ENCODE measurements at places on chromosomes 4 and X.
A peak's percentile ranks its signal among the peaks of the same experiment; 100 is the strongest.

- no peak overlapping the region for H3K4me3 ChIP-seq
- no peaks in the 10 kb centered on the region for H3K4me1 ChIP-seq
- no peak overlapping the region for H3K27ac ChIP-seq
- DNase-seq, result no peak
- H3K27me3 ChIP-seq, result no peaks in the 10 kb centered on the region
- no peaks in the 10 kb centered on the region for H3K36me3 ChIP-seq
Observed at GRCh38 chrX:53028678-53029077, 19.9 kb upstream of the GPR173 start.

DNA sequence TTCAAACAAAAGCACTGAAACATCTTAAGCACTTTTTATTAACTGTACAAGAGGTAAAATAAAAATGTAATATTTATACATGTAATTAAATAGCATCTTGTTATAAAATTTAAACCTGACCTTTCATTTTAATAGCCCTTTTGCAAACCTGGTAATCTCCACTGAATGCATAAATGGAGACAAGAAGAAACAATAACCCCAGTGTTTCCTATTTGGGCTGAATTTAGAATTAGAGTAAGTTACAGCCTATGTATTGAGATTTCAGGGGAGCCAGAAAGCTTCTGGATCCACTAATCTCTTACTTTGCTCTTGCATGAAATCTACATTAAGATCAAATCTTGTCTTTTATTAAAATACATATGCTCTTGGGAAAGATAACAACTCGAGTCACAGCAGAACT is 261.8 kb downstream of the ADGRL3 start:
- H3K36me3 ChIP-seq, result no peaks in the 10 kb centered on the region
- no peak for DNase-seq
- no peaks in the 10 kb centered on the region for H3K27me3 ChIP-seq
- H3K4me1 ChIP-seq, result no peaks in the 10 kb centered on the region

GRCh38 chrX:13188731-13189309 is 131.0 kb downstream of the ATXN3L start:
- no peak for DNase-seq
- H3K4me1 ChIP-seq, result no peaks in the 10 kb centered on the region
- no peaks in the 10 kb centered on the region for H3K27me3 ChIP-seq

DNA sequence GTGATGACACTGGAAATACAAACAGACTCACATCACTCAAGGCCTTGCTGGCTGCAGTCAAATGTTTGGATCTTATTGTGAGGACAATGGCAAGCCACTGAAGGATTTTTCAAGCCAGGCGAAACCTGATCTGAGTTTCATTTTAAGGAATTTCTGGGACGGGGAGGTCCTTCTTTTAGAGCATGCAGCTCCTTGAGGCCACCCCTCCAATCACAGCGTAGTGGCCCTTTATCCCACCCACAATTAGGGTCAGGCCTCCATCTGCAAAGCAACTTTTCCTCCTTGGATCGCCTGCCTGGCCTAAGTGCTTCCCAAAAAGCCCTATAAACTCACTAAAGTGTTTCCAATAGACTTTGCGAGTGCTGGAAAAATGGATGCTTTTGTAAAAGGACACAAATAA is 115.5 kb downstream of the EFHC2 start:
- no peaks in the 10 kb centered on the region for H3K4me1 ChIP-seq
- no peak for DNase-seq
- no peaks in the 10 kb centered on the region for H3K27me3 ChIP-seq
- H3K4me3 ChIP-seq, result no peak overlapping the region
- no peak overlapping the region for H3K27ac ChIP-seq
- H3K36me3 ChIP-seq, result no peaks in the 10 kb centered on the region

DNA sequence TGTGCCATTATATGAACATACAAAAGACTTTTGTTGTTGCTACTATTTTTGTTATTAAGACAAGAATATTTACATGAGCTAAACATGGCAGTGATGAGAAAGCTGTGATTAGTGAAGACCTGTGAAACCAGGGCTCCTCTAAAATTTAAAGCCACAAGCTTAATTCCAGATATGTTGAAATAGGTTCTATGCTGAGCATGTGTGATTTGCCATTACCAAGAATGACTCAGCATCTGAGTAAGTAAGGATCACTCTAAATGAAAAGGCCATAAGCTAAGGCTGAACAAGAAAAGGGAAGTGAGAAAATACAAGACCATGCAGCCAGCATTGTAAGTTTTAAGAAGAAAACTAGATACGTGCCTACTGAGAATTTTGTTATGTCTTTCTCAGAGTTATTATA is 75.9 kb upstream of the CAMK2D start:
- no peaks in the 10 kb centered on the region for H3K36me3 ChIP-seq
- DNase-seq, result no peak
- H3K4me3 ChIP-seq, result no peak overlapping the region
- peaks cover 5% of the 10 kb centered on the region for H3K4me1 ChIP-seq
- H3K27ac ChIP-seq, result peak overlapping the region; percentile 43

DNA sequence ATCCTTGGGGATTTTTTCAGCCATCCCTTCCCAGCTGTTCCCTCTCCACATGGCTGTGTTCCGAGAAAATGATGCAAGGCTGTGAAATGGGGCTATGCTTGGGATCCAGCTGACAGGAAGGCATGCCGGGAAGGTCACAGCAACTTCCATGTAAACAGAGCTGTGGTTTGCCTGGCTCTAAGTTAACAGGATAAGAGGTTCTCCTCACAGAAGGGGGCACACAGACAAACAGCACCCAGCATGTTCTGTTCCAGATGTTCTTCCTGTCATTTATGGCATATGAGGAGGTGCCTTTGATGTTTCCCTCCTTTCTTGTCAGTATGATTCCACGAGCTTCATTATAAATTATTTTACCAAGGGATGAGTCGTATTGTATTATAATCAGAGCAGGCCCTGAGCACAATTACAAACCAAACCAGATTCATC is 220.7 kb downstream of the ANTXR2 start:
- peaks cover 21% of the 10 kb centered on the region for H3K4me1 ChIP-seq
- no peaks in the 10 kb centered on the region for H3K36me3 ChIP-seq
- no peak overlapping the region for H3K4me3 ChIP-seq
- no peak overlapping the region for H3K27ac ChIP-seq
- DNase-seq, result no peak

DNA sequence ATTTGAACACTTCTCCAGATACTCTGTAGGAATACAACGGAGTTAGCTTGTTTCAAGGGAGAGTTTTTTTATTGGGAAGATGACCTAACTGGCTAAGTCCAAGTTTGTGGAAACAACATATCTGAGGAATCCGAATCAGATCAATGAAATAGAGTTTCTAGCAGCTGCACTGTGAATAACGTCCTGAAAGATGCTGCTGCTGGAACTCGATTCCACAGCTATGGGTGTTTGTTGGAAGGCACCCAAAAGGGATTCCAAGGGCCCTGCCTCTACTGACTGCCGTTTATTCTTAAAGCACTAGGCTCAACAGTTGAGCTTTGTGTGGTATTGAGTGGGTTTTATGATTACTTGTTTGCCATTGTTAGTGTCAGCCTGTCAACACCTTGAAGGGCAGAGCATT is 6.6 kb upstream of the GBA3 start:
- no peak for DNase-seq
- H3K27me3 ChIP-seq, result no peaks in the 10 kb centered on the region
- no peak overlapping the region for H3K4me3 ChIP-seq
- H3K4me1 ChIP-seq, result peaks cover 10% of the 10 kb centered on the region
- no peaks in the 10 kb centered on the region for H3K36me3 ChIP-seq
- no peak overlapping the region for H3K27ac ChIP-seq

DNA sequence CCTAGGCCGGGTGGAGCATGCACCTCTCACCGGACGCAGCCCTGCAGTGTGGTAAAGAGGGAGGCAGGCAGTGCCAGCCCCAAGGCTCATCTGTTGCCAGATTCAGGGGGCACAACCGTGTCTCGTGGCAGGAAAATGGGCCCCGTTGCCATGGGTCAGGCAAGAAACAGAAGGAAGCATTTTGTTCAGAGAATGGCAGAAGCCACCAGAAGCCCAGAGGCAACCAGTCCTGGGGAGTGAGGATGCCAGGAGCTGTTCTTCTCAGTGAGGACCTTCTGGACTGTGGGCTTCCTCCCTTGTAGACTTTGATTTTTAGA is 12.5 kb upstream of the UVSSA start:
- H3K27ac ChIP-seq, result no peak overlapping the region
- DNase-seq, result no peak
- H3K4me1 ChIP-seq, result no peaks in the 10 kb centered on the region
- H3K36me3 ChIP-seq, result peaks cover 36% of the 10 kb centered on the region
- no peak overlapping the region for H3K4me3 ChIP-seq

GRCh38 chr4:105666693-105667092 is 41.8 kb downstream of the INTS12 start:
- DNase-seq, result no peak
- no peaks in the 10 kb centered on the region for H3K4me1 ChIP-seq
- no peaks in the 10 kb centered on the region for H3K36me3 ChIP-seq
- H3K27me3 ChIP-seq, result no peaks in the 10 kb centered on the region
- no peak overlapping the region for H3K27ac ChIP-seq

DNA sequence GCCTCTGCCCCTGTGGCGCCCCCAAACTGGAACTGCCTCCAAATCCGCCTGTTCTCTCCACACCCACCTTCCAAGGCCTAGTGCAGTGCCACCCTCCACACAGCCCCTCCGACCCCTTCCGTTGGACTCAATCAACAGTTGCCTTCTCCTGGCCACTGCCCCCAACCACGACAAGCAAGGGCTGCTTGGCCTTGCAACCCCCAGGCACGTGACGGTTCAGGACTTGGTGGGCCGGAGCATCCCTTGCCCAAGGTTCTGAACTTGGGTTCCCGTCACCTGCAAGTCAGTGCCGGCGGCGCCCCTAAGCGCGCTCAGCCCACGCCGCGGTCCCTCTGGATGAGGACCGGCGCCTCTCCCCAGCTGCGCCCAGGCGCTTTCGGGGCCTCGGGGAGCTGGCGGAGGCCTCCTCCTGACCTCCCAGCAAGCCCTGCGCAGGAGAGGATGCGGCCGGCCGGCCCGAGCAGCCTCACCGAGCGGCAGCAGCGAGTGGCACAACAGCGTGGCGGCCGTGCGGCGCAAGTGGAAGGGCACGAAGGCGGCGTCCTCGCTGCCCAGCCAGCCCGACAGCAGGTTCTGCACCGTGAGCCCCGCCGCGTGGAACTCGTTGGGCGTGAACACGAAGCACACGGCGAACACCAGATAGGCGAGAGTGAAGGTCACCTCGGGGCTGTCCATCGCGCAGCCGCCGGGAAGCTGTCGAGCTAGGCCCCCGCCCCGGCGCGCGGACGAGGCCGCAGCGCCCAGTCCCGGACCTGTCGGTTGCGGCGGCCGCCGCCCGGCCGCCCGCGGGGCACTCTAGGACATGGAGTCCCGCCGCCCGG is 750 bp downstream of the TMEM129 start:
- H3K27ac ChIP-seq, result peak overlapping the region; percentile 96
- peaks cover 2% of the 10 kb centered on the region for H3K36me3 ChIP-seq
- DNase-seq, result peak; percentile 39
- peaks cover 21% of the 10 kb centered on the region for H3K4me1 ChIP-seq
- H3K27me3 ChIP-seq, result no peaks in the 10 kb centered on the region

- H3K4me1 ChIP-seq, result no peaks in the 10 kb centered on the region
- H3K36me3 ChIP-seq, result no peaks in the 10 kb centered on the region
- DNase-seq, result no peak
Observed at GRCh38 chrX:69412661-69413060, 91.5 kb upstream of the NALF2 start.

DNA sequence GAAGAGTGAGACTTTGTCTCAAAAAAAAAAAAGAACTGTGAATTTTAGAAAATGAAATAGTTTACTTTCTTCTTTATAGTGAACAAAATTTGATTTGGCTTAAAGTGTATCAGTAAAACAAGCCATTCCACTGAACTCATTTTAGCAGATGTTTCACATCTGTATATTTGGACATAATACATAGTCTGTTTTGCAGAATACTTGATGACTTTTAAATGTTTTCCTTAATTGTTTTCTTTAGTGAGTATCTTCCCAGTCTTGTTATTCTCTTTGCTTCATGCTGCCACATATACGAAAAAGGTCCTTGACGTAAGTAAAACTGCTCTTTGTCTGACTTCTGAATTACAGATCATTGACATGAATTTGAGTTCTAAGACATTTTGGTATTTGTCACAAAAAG is 8.3 kb downstream of the TMEM33 start:
- no peaks in the 10 kb centered on the region for H3K4me1 ChIP-seq
- peaks cover 9% of the 10 kb centered on the region for H3K36me3 ChIP-seq
- no peak overlapping the region for H3K4me3 ChIP-seq
- no peak overlapping the region for H3K27ac ChIP-seq
- no peaks in the 10 kb centered on the region for H3K27me3 ChIP-seq

DNA sequence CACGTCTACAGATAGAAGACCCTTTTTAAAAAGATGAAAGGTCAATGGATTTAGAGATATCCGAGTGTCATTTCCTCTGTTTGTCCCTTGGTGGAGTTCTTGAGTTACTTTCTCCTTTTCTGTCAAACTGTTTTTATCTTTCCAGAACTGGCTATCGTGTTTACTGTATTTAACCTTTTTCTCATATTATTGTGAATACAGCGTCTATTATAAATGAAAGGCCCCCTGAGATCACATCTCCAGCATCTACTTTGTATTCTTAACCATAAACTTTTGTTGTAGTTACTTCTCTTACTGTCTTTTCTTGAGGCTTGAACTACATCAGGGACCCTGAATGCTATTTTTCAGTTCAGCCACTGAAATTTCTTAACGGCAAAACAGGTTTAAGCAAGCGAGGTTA is 4.0 kb upstream of the PCDH7 start:
- no peak overlapping the region for H3K27ac ChIP-seq
- H3K27me3 ChIP-seq, result peaks cover 18% of the 10 kb centered on the region
- H3K4me3 ChIP-seq, result peak overlapping the region; percentile 82
- H3K36me3 ChIP-seq, result no peaks in the 10 kb centered on the region

GRCh38 chr4:8435656-8436121 is 4.8 kb downstream of the ACOX3 start:
- DNase-seq, result no peak
- H3K36me3 ChIP-seq, result peaks cover 7% of the 10 kb centered on the region
- H3K4me1 ChIP-seq, result peaks cover 20% of the 10 kb centered on the region
- H3K27me3 ChIP-seq, result no peaks in the 10 kb centered on the region
- no peak overlapping the region for H3K4me3 ChIP-seq

DNA sequence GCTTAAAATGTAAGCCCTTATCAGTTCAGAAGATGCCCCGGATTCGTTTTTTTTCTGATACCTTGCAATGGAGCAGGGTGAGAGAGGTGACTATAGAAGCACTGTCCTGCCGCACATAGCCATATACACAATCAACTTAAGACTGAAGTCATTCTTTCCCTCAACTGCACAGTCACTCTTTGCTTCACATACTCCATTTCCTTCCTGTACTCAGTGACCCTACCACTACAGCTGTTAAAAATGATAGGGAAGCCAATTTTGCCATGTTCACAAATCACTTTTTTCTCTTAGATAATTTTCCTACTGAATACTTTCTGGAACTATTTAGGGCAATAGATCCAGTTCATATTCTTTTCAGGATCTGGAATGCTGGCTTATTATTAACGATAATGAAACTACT is 300.0 kb downstream of the ANK2 start:
- no peaks in the 10 kb centered on the region for H3K36me3 ChIP-seq
- no peaks in the 10 kb centered on the region for H3K27me3 ChIP-seq
- DNase-seq, result no peak
- H3K4me1 ChIP-seq, result no peaks in the 10 kb centered on the region

GRCh38 chr4:7155590-7156071 is 36.7 kb upstream of the SORCS2 start:
- H3K4me3 ChIP-seq, result no peak overlapping the region
- H3K27me3 ChIP-seq, result peaks cover 9% of the 10 kb centered on the region
- DNase-seq, result no peak
- H3K4me1 ChIP-seq, result peaks cover 29% of the 10 kb centered on the region
- H3K27ac ChIP-seq, result no peak overlapping the region
- H3K36me3 ChIP-seq, result no peaks in the 10 kb centered on the region

- H3K4me1 ChIP-seq, result peaks cover 17% of the 10 kb centered on the region
- H3K4me3 ChIP-seq, result no peak overlapping the region
- no peaks in the 10 kb centered on the region for H3K27me3 ChIP-seq
- DNase-seq, result no peak
Observed at GRCh38 chr4:14410516-14410915, 591.8 kb upstream of the CPEB2 start.

- no peaks in the 10 kb centered on the region for H3K4me1 ChIP-seq
- H3K27ac ChIP-seq, result no peak overlapping the region
- H3K27me3 ChIP-seq, result peaks cover 7% of the 10 kb centered on the region
Observed at GRCh38 chrX:103823591-103823990, 8.5 kb downstream of the RAB9B start.

Measured in progenitor cell of endocrine pancreas (in vitro differentiated cells).